Frontal cortex (tissue), 4 donors: ENCODE measurements at places on chromosomes 11 and 22. TPM values are rescaled to one million over a fixed set of nuclear protein-coding genes. Genes with fewer than 3 reads are reported as not detected.

C11orf97 gene
- total RNA-seq, result not detected

GRM5 gene
- total RNA-seq, result 149 TPM

TECTA gene
- total RNA-seq, result 2.0 TPM

TMEM126A gene
- total RNA-seq, result 33.8 TPM

CYTH4 gene
- total RNA-seq, result 2.9 TPM
